PC-9 (cell line): ENCODE measurements at places on chromosomes 5 and 9. TPM values are rescaled to one million over a fixed set of nuclear protein-coding genes. Genes with fewer than 3 reads are reported as not detected.
A peak's percentile ranks its signal among the peaks of the same experiment; 100 is the strongest.

The CRAT gene
- 40.3 and 60.0 TPM in 2 replicates for total RNA-seq

- H3K4me1 ChIP-seq: no peaks in the 10 kb centered on the region
- H3K27ac ChIP-seq: no peak overlapping the region
These were observed 42.7 kb downstream of the LRRC70 start for GRCh38 chr5:62621280-62621679.

- H3K27ac ChIP-seq: peak within 1 kb of the TSS; percentile 35
- H3K27me3 ChIP-seq: no peaks in the 10 kb centered on the region
- peaks cover 25% of the 10 kb centered on the region; the same call in 1 of the 2 replicates for H3K4me1 ChIP-seq
- no peak for DNase-seq
- peak within 1 kb of the TSS; percentile 62 for H3K4me3 ChIP-seq
- H3K36me3 ChIP-seq: no peaks in the 10 kb centered on the region
These were observed at the start of gene ADAM19 for GRCh38 chr5:157575381-157576020. Gene ADAM19 (minus strand): TSS chr5:157575775. CDS start chr5:157575696, 79 bp downstream.

- H3K36me3 ChIP-seq: no peaks in the 10 kb centered on the region
- no peak for DNase-seq
- H3K4me1 ChIP-seq: peaks cover 4% of the 10 kb centered on the region; the same call in 1 of the 2 replicates
- H3K27me3 ChIP-seq: no peaks in the 10 kb centered on the region
These were observed 376.6 kb downstream of the EFNA5 start for GRCh38 chr5:107294211-107294550.
